ENCODE measurements at places on chromosomes 2 and 18.
A peak's percentile ranks its signal among the peaks of the same experiment; 100 is the strongest.

- no peak for DNase-seq
Observed at GRCh38 chr2:7795778-7796563, 878.8 kb downstream of the RNF144A start.

- DNase-seq, result no peak
Observed at GRCh38 chr2:217331523-217332416, 471.9 kb upstream of the TNP1 start.

- peak; percentile 57 for DNase-seq
Observed at GRCh38 chr2:221969087-221969829, 329.5 kb downstream of the PAX3 start.

DNA sequence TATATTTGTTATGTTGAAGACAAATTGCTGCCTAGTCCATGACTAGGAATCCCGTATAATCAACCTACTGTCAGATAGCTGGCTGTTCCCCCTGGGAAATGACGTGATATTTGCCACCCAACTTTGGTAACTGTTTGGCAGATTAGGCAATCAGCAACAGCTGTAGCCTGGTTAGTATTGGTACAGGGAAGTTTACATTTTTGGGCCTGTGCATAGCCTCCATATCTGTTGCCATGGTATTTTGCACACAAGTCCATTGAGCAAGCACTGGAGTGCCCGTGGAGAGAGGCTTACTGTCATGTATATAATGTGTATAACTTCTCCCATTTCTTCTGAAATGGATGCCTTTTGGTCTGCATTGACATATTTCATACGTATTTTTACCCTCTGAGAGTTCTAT, 27.7 kb downstream of the BIRC6 start:
- DNase-seq, result no peak

- DNase-seq, result no peak
Observed at GRCh38 chr2:144479138-144479537, 40.8 kb downstream of the ZEB2 start.

DNA sequence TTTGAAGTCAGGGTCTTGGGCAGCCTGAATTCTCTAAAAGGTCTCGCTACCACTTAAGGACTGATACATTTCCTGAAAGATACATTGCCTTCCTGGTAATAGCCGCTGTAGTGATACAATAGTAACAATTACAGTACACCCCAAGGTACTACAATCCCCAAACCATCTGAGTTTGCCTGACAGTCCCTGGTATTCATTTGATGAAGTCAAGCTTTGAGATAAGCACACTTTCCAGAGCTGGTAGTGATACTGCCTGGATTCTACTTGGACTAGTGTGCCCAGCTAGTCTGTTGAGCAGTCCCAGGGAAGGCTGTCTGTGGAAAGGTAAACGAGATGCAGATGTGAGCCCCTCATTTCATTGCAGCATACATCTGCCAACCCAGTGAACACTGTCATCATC, 24.4 kb upstream of the ITGB6 start:
- DNase-seq, result no peak

DNA sequence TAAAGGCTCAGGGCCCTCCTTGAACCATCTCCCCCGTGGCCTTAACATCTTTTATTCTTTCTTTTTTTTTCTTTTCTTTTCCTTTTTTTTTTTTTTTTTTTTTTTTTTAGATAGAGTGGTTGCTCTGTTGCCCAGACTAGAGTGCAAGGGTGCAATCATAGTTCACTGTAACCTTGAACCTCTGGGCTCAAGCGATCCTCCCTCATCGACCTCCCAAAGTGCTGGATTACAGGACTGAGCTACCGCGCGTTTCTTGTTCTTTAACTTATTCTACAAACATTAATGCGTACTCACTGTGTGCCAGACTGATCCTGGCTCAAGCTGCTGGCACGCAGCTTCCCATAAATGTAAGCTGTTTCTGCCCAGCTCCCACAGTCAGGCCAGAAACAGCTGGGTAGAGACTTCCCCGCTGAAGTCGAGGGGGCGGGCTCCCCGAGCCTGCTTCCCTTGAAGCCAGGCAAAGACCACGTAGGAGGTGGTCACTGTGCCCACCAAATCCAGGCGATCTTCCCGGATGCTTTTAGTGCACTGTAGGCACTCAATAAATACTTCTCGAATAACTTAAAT, 29.2 kb upstream of the ATP6V1B1 start:
- DNase-seq, result no peak

DNA sequence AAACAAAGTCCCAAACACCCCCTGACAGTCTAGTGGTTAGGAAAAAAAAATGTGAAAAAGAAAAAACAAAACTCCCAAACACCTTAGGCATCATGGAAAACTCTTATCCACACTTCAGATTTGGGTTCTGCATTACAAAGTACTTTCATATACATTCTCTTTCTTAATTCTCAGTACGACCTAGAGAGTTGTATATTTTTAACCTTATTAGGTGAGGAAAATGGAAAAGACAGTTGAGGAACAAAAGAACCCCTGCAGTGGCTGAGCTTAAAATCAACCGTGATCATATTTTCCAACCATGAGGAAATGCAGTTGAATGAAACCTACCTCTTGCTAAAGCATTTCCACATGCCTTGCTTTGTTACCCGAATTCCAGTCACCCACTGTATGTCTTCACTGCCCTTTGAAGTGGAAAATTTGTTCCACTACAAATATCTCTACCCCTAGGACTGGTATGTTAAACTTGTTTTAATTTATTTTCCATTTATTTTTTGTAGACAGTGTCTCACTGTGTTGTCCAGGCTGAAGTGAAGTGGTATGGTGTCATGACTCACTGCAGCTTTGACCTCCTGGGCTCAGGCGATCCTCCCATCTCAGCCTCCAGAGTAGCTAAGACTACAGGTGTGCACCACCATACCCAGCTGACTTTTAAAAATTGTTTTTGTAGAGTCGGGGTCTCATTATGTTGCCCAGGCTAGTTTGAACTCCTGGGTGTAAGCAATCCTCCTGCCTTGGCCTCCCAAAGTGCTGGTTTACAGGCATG, 56.9 kb upstream of the LPIN2 start:
- DNase-seq, result no peak

- DNase-seq, result no peak
Observed at GRCh38 chr2:200406379-200406778, 99.9 kb downstream of the SPATS2L start.

Measured in HEK293T (cell line).